ENCODE measurements at places on chromosomes 13 and 19. TPM values are rescaled to one million over a fixed set of nuclear protein-coding genes. Genes with fewer than 3 reads are reported as not detected.

GRCh38 chr13:100773429-100773828, 98.8 kb upstream of the TMTC4 start:
- DNase-seq = no peak

Gene ZNF699
- 12.3 TPM for total RNA-seq

GRCh38 chr13:67086260-67086659, 143.9 kb downstream of the PCDH9 start:
- peak; percentile 47 for DNase-seq

GRCh38 chr19:13847407-13848339, 29.3 kb upstream of the NANOS3 start:
- DNase-seq = peak; percentile 91

DNA sequence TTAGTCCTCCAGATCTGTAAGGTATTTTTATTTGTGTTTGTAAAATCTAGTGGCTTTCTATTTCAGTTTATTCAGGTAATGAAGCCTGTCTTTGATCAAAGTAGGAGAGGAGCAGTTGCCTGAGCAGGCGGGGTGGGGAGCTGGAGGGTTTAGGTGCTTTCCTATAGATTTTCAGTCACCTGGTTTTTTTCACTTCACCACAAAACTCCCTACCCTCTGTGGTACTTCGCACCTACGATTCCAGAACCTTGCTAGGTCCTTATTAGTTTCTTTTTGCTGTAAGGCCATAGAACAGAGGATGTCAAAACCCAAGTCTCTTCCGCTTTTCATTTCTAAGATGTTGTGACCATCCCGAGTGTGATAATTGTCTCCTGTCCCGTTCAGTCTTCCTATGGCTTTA, 26.6 kb downstream of the SLAIN1 start:
- DNase-seq = no peak

Gene C5AR1
- total RNA-seq = 0.33 TPM

GRCh38 chr13:101529422-101529821, 76.9 kb downstream of the ITGBL1 start:
- DNase-seq = peak; percentile 90

DNA sequence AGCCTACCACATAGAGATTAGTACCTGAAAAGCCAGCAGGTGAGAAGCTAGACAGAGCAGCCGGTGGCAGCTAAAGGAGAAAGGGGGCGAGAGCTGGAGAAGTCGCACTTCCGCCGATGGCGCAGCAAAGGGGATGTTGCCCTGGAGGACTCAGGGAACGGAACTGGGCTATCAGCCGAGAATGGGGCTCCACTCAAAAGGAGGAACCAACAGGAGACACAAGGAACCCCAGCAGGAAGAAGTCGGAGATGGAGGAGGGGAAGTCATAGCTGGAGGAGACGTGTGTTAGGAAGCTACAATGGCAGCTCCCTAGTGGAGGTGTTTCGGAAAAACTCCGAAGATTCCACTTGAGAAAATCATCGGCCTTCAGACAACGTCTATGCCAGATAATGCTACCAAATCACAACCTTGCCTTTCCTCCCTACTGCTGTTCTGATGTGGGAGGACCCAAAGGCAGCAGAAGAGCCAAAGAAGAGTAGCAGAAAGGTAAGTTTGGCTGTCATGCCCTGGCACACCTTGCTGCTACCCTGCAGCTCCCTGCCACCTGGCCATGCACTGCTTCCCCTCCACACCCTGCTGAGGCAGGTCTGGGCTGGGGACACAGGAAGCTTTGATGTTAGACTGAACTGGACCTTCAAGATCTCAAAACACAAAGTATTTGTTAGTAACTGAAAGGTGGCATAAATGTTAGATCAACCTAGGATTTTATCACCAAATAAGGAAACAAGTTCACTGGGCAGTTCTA, 127.9 kb downstream of the DLEU7 start:
- DNase-seq = no peak

Gene EID2
- 9.1 TPM for total RNA-seq

- no peak for DNase-seq
Measured at GRCh38 chr13:32837973-32838927, 178.0 kb upstream of the KL start.

Gene ZNF665
- 6.3 TPM for total RNA-seq

Gene ATP4A
- total RNA-seq = not detected

DNA sequence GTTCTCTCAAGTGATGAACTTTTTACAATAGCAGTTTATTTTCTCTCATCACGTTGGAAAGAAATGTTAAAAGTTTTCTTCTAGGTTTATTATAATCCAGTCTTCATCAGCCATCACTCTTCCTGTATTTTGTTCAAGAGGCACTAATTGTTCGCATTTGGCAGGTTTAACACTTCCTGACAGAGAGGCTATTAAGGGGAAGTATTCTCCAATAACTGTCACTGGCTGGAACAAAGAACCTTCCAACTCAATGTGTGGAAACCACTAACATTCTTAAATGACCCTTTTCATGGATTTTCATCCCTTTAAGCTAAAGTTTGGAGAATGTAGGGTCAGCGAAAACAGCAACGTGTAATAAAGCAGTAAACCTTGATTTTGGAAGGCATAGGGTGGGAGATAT, 145.1 kb downstream of the PCCA start:
- DNase-seq = no peak

Gene RDH8
- not detected for total RNA-seq

DNA sequence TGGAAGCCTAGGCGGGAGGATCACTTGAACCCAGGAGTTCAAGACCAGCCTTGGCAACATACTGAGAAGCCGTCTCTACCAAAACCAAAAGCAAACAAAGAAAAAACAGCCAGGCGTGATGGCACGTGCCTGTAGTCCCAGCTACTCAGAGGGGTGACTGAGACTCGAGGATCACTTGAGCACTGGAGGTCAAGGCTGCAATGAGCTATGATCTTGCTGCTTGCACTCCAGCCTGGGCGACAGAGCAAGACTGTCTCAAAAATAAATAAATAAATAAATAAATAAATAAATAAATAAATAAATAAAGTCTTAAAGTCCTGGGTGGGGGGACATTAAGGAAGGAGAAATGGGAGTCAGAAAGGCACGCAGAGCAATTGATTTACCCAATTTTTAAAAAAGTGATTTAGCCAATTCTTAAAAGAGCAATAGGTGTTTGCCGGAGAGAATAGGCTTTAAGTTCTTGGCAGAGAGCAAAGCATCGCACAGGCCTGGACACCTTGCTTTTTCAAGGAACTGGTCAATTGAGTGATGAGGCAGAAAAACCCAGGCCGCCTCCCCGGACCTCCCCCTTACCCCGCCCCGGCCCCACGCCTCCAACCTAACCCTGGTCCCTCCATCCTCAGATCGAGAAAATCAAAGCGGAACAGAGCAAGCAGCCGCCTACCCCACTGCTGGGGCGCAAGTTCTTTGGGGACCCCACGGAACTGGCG, 9.5 kb upstream of the SHKBP1 start:
- DNase-seq = peak; percentile 18

Gene CRB3
- total RNA-seq = 0.17 TPM

All from fibroblast of lung (primary cell).